CD4-positive, alpha-beta T cell treated with Interleukin-21 for 1 hour (primary cell): ENCODE measurements at places on chromosomes 1 and 21.

- DNase-seq: no peak
Measured at GRCh38 chr1:61776091-61776490, 33.8 kb downstream of the PATJ start.

- DNase-seq: peak; percentile 55
Measured at GRCh38 chr21:31731056-31731856, 662 bp downstream of the SCAF4 start.

DNA sequence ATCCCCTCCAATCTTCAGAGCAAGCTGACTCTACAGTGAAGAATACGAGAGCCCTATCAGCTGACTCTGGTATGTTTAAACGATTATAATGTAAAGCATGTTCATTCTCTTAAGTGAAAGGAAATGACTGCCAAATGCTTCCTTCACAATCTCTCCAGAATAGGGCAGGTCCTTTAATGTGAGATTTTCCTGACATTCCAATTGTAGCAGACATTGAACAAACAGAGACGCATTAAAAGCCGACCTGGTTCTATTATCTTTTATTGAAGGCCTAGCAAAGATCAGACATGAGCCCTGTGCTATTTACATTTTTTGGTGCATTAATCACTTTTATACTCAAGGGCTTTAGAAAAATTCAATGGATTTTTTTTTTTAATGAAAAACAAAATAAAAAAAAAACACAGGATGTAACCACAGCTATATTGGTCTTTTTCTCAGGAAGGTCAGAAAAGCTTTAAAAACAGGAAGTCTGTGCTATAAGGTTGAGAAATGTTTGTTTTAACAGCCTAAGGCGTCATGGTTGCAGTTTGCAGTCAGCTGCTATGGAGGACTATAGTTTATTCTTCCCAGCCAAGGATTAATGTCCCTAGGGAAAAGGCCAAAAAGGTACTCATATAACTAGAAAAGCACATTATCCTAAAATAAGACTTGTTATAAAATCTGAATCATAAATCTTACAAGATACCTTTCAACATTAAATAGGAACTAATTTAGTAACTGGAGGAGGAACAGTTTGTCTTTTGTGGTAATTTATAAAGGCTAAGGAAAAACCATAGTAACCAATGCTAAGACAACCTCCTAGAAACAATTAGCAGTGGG, 104.8 kb downstream of the RERE start:
- peak; percentile 22 for DNase-seq

GRCh38 chr1:15251857-15252835, 5.1 kb downstream of the FHAD1 start:
- DNase-seq: no peak

DNA sequence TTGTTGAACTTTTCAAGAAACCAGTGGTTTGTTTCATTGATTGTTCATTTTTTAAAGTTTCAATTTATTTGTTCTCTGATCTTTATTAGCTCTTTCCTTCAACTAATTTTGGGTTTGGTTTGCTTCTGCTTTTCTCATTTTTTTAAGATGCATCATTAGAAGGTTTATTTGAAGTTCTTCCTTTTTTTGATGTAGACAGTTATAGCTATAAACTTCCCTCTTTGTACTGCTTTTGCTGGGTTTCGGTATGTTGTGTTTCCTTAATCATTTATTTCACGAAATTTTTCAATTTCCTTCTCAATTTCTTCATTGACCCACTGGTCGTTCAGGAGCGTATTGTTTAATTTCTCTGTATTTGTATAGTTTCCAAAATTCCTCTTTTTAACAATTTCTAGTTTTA, 133.3 kb upstream of the GPR52 start:
- DNase-seq: no peak

DNA sequence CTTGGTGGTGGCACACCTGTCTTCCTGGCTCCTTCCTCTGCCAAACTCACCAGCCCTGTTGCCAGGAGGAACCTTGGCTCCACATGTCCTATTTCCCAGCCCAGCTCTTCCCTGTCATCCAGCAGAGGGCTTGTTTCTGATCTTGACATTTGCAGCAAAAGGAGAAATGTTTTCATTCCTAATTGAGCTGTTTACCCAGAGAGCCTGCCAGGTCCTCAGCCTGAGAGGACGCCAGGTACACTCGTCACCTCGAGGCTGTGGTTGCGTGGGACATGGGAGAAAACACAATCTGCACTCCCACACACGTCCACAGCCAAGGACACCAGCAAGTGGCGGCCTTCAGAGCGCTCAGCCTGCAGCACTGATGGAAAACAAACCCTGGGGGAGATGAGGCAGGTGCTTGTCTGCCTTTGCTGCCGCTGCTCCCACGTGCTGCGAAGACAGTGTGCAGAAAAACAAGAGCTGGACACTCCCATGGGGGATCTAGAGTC, 132.8 kb upstream of the CD34 start:
- DNase-seq: no peak

DNA sequence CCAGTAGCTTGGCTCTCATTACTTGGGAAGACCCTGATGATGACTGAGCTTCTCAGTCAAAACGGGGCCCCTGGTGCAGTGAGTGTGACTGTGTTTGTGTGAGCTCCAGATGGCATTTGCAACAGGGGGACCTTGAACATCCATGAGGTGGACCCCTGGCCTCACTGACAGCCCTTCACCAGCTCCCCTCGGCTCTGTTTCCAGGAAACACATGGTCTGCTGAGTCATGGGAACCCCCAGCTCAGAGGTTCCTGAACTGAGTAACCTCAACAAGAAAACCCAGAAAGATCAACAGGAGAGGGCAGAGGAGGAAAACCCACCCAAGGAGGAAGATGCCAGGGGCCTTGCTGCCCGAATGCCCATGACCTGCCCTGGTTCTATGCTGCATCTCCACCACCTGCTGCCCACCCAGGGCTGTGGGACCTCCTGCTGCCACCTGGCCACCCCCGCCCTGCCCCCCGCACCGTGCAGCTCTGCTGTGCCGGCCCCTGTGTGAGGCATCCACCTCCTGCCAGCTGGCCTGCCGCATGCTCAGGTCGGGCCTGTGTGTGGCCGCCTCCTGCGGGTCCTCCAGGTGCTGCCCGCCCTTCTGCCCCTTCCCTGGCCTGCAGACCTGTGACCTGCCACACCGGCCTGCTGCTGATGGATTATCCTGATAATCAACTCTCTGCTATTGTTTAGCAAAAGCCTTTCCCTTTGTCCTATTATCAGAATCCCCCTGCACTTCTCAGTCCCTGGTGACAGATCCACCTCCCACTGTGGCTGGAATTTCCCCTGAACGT, 4.2 kb upstream of the KRTAP12-1 start:
- DNase-seq: no peak

DNA sequence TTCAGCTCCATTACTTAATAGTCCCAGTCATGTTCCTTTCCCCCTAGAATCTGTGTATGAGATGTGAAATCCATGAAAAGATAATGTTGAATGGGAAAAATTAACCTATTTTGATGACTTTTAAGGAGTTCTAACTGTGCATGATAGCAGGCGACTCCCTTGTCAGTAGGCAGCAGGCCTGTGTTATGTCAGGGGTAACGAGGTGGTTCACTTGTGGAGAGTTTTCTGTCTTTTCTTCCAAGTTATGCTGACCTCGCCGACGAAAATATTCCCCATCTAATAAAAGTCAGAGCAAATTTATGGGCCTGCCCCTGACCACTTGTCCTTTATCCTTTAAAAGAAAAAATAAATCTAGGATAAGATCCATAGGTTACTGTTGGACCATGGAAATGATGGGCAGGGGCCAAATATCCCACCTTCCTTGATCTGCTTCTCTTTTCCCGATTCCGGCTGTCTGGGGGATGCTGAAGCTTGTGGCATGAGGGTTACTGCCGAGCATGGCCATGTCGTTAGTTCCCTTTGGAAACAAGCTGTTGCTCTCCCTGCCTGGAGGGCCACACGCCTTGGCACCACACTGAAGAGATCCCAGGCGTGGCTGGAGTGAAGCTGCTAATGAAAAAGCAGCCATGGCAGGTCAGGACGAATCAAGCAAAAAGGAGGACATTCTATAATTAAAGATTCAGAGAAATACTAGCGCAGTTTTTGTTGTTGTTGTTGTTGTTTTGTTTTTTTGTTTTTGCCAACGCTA, 93.8 kb downstream of the ROR1 start:
- no peak for DNase-seq
